ENCODE measurements at places on chromosomes 3 and 15.

DNA sequence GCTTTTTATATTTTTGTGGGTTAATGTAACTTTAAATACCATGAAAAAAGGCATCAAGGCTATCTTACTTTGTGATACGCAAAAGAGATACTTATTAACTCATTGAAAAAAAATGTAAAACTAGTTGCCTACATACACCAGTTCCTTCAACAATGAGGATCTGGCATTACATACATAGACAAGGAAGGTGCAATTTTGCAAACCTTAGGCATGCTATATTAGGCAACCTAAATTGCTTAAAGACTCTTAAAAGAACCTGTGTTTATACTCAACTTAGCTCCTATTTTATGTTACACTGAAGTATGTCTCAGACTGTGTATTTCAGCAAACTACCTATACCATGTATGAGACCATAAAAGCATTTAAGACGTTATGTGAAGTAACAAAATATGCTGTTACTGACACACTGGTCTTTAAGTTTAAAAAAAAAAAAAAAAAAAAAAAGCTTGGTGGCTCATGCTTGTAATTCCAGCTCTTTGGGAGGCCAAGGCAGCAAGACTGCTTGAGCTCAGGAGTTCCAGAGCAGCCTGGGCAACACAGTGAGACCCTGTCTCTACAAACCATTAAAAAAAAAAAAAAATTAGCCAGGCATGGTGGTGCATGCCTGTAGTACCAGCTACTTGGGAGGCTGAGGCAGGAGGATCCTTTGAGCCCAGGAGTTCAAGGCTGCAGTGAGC is 9.1 kb downstream of the TASOR start:
- DNase-seq = no peak

DNA sequence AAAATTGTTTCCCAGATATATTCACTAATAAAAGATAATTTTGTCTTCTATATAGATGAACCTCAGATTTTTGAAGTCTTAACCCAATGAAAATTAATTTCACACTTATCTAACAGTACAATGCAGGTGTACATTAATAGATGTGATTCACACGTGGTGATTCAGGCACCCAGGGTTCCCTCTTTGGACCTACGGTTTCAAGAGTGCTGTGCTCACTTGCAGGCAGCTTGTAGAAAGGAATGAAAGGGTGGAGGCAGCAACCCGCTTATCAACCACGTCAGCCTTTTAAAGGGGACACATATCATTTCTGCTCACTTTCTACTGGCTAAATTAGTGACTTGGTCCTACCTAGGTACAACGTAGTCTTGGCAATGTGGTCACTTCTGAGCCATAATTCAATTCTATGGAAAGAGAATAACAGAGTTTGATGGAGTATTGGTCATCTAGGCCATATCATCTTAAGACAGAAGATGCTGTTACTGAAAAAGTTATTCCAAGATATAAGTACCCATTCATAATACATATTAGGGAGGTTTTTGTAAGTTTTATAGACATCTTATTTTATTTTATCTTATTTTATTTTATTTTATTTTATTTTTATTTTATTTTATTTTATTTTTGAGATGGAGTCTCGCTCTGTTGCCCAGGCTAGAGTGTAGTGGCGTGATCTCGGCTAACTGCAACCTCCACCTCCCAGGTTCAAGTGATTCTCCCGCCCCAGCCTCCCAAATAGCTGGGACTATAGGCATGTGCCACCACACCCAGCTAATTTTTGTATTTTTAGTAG is 37.9 kb downstream of the ACP3 start:
- DNase-seq = no peak

DNA sequence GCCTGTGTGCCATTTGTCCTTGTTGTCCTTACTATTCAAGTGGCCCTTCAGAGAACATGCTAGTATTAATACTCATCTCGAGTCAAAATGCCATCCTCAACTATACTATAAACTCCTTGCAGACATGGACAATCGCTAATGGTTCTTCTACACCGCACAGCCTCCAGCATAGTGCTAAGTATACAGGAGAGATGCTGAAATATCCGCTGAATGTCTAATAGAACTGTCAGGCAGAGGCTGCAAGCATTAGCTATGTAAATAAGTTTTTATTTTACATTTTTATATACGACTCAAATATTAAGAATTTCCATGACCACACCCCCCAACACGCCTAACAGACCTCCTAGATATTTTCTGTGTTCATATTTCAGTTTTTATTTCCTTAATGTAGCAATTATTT is 39.4 kb downstream of the AAGAB start:
- no peak for DNase-seq

DNA sequence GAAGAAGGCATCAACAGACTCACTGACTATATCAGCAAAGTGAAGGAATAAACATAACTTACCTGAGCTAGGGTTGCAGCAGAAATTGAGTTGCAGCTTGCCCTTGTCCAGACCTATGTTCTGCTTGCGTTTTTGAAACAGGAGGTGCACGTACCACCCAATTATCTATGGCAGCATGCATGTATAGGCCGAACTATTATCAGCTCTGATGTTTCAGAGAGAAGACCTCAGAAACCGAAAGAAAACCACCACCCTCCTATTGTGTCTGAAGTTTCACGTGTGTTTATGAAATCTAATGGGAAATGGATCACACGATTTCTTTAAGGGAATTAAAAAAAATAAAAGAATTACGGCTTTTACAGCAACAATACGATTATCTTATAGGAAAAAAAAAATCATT is 17.8 kb downstream of the LMOD3 start:
- no peak for DNase-seq

- no peak for DNase-seq
Observed at GRCh38 chr3:25000971-25001591, 427.0 kb upstream of the RARB start.

Data from SHP77 treated with DMSO at 0.1 percent for 48 hours (cell line).